Panc1 (cell line): ENCODE measurements at places on chromosomes 4 and X. TPM values are rescaled to one million over a fixed set of nuclear protein-coding genes. Genes with fewer than 3 reads are reported as not detected.

DHX15 gene
- total RNA-seq: 118 TPM

SHOX gene
- total RNA-seq: not detected

VCX3A gene
- total RNA-seq: not detected

GAGE12F gene
- 0.49 TPM for total RNA-seq

HTN3 gene
- total RNA-seq: not detected

HS3ST1 gene
- total RNA-seq: 0.21 TPM

DMP1 gene
- total RNA-seq: not detected

AMOT gene
- total RNA-seq: 4.0 TPM

CLDN34 gene
- total RNA-seq: not detected
